ENCODE measurements at places on chromosomes 1 and 21. TPM values are rescaled to one million over a fixed set of nuclear protein-coding genes. Genes with fewer than 3 reads are reported as not detected.

Gene TMEM51
- not detected for total RNA-seq

Gene ENAH
- total RNA-seq: 0.05 TPM

GRCh38 chr1:35866991-35867390 is 16.0 kb upstream of the AGO1 start:
- no peak for DNase-seq
- no peaks in the 10 kb centered on the region for H3K4me1 ChIP-seq
- H3K27ac ChIP-seq: no peak overlapping the region
- H3K4me3 ChIP-seq: no peak overlapping the region
- no peaks in the 10 kb centered on the region for H3K36me3 ChIP-seq
- no peaks in the 10 kb centered on the region for H3K27me3 ChIP-seq

DNA sequence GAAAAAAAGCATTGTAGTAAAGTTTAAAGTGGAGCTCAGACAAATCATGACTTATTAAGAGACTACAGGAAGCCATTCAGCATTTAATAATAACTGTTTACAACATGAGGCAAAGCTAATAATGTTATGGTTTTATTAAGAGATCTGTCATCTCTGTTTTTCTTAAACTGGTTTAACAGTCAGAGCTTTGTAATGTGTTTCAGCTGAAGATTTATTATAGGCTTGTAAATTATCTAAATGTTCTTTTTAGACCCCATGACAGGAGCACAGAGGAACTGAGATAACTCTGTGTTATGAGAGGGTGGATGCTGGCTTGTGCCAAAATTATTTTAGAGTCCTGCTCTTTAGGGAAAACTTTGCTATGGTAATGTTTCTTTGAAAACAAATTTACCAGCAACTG is 38.0 kb upstream of the RWDD3 start:
- no peak overlapping the region for H3K27ac ChIP-seq
- H3K27me3 ChIP-seq: peaks cover 7% of the 10 kb centered on the region
- H3K4me3 ChIP-seq: no peak overlapping the region
- H3K4me1 ChIP-seq: no peaks in the 10 kb centered on the region

DNA sequence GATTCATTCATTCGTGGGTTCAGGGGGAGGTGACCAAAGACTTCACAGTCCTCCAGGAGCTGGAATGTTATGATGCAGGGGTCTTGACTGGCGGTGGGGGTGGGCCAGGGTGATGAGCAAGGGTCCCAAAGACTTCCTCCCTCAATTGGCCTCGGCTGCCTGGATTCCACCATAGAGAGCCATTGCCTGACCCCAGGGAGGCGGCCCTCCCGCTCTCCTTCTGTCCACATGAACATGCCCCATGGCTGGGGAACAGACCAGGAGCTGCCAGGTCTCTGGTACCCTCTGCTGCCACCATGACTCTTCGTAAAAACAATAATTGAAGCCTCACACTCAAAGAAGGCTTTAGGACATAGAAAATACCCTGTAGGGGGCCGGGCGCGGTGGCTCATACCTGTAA is 102.5 kb upstream of the CASZ1 start:
- DNase-seq: no peak
- no peaks in the 10 kb centered on the region for H3K4me1 ChIP-seq
- no peak overlapping the region for H3K27ac ChIP-seq

DNA sequence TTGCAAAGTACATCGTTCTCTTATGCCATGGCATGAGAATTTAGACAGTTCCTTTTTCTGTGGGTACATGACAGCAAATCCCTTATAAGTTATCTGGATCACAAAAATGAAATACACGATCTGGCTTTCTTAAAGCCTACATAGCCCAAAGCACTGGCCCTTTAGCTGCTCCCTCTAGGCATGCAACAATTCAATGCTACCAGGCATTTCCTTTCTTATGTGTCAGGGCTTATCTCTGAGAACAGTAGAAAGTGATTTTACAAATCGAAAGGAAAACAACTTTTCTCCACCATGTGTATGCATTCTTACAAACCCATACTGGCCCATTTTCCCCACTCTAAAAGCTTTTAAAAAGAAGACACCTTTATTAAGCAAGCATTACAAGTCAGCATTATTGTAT is 139.7 kb downstream of the GRIK1 start:
- no peak for DNase-seq
- no peaks in the 10 kb centered on the region for H3K4me1 ChIP-seq
- H3K4me3 ChIP-seq: no peak overlapping the region
- no peaks in the 10 kb centered on the region for H3K36me3 ChIP-seq
- no peaks in the 10 kb centered on the region for H3K27me3 ChIP-seq
- H3K27ac ChIP-seq: no peak overlapping the region

- no peak for DNase-seq
- H3K4me3 ChIP-seq: no peak overlapping the region
- no peak overlapping the region for H3K27ac ChIP-seq
- peaks cover 2% of the 10 kb centered on the region for H3K36me3 ChIP-seq
- no peaks in the 10 kb centered on the region for H3K27me3 ChIP-seq
- H3K4me1 ChIP-seq: peaks cover 36% of the 10 kb centered on the region
Measured at GRCh38 chr1:169650551-169650950, 20.6 kb upstream of the SELP start.

DNA sequence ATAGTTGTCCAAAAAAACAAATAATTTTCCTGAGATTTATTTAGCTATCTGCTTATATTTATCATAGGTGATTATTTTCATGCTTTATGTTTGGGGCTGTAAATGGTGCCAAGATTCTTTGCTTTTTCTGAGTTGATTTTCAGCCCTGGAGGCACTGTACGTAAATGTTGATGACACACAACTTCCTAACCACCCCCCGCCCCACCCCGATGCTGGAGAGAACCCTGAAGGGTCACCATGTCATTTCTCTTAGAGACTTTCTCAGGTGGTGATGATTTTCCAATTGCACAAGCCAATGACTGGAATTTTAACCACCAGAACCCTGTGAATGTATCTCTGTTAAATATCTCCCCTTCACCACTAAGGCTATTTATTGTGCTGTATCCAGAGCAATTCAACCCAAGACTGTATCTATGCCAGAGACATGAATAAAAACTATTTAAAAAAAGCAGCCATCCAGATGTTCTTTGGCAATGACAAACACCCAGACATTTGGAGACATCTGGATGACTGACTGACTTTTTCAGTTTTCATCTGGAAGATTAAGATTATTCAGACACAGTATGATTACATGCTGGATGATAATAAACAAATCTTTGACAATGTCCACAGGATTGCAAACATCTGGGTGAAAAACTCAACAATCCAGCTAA is 346.0 kb downstream of the LMX1A start:
- H3K4me3 ChIP-seq: no peak overlapping the region
- H3K36me3 ChIP-seq: no peaks in the 10 kb centered on the region
- H3K27me3 ChIP-seq: no peaks in the 10 kb centered on the region
- no peaks in the 10 kb centered on the region for H3K4me1 ChIP-seq

All from activated T-helper 1 cell treated with anti-CD3 and anti-CD28 coated beads, Interleukin-12 subunit alpha, Interleukin-12 subunit beta, Interleukin-2, Interleukin-4 antibody, amounts not matched to agents 30 ng/mL and 10 ng/mL and 1 ng/mL, durations not matched to agents 14 hours and 24 hours and 36 hours (primary cell).